ENCODE measurements at places on chromosomes 1 and 21.
A peak's percentile ranks its signal among the peaks of the same experiment; 100 is the strongest.

DNA sequence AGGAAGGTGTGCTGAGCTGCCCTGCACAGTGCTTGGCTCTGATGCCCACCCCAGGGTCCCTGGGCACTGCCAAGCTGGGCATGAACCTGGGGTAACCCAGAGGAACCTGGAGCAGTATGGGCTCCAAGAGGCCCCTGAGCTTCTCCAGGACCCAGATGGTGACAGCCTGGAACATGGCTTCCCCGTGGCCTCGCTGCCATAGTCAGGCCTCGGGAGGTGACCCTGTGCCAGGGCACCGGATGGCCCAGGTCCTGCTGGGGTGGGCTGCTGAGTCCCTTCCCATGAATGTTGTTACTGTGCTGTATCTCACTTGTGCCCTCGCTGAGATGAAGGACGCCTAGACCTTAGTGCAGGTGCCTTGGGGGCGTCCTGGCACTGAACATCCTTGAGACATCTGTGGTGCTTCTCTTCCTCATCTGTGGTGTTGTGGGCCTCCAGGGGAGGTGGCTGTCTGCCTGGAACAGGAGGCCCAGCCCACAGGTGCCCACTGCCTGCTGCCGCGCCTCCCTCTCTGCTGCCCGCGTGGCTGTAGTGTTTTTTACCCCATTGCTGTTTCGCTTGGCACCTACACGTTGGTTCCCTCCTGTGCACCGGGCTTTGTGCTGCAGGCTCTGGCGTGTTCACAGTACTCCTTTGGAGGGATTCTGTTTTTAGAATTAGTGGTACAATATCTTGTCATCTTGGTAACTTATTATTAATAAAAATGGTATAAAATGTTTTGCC lies 160.3 kb downstream of the PCBP3 start:
- DNase-seq, result no peak

DNA sequence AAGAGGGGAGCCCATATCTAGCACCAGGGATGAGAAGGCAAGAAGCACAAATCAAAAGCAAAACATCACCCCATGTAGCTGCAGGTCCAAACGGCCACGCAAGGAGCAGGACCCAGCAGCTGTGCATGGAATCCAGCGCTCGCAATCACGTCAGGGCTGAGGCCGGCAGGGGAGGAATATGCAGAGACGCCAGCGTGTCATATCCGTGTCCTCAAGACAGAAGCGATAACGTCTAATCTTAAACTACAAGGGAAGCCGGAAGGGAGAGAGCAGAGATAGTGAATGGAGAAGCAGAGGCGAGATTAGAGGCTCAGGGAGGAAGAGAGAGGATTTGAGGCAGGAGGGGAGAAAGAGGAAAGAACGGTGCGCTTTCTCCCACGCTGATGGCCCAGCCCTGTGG lies 39.1 kb downstream of the FBXO2 start:
- no peak for DNase-seq

GRCh38 chr21:41868062-41868710 lies 11.0 kb downstream of the PRDM15 start:
- no peak for DNase-seq

- no peak for DNase-seq
Observed at GRCh38 chr1:55929652-55930051, 649.7 kb downstream of the PLPP3 start.

- no peak for DNase-seq
Observed at GRCh38 chr1:29471487-29472313, 235.4 kb downstream of the PTPRU start.

DNA sequence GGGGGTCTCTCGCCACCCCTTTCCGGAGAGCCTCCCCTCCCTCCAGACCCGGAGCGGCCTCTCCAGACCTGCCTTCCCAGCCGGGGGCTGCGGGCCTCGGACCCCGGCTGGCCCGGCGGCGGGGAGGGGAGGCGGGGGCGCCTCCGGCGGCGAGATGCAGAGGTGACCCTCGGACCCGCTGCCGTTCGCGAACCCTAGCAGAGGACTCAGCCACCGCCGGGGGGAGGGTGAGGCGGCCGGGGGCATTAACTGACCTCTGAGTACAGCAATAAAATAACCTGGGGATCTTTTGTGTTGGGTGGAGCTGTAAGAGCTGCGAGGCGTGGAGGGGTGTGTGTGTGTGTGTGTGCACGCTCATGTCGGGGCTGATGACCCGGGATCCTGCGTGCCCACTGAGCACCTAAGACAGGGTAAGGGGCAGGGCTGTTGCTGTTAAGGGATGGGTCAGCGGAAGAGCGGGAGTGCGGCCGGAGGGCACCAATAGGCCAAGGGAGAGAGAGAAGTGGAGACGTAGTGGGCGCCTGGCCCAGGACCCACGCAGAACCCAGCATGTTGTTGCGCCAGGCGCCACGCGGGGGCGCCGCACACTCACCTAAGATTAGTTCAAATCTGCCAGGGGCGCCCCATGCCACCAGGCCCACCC lies 6.3 kb downstream of the HAPLN2 start:
- peak; percentile 63 for DNase-seq

GRCh38 chr1:109105881-109106280 lies 8.0 kb upstream of the ELAPOR1 start:
- no peak for DNase-seq

- DNase-seq, result no peak
Observed at GRCh38 chr1:67228791-67229190, 62.5 kb downstream of the IL23R start.

GRCh38 chr21:39673163-39673562 lies 60.4 kb downstream of the B3GALT5 start:
- DNase-seq, result no peak

DNA sequence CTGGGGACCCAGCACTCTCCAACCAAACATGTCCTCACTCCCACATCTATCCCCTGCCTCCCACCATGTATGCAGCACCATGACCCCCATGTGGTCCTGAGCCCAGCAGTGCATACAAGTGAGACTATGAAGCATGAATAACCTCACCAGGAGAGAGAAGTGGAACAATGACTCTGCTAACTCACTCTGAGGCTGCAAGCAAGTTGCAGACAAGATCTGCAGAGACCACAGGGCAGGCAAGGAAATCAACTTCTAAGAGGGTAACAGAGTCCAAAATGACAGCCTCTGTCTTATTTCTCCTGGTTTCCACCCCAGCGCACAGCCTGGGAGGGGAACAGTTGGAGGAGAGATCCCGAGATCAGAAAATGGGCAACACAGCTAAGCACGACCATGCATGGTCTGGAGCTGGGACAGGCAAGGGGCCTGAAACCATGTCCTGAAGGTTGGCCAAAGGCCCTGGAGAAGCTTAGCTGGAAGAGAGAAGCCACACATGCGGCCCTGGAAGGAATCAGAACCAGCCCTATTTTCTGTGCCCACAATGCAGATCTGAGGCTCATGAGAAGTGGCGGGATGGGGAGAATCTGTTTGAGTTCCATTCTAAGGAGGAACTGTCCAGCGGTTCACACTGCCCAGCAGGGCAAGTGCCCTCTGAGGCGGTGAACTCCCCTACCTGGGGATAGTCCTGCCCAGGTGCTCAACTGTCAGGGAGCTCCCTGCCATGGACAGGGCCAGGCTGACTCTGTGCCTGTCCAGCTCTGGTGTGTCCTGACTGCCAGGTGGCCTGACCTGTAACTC lies 12.5 kb upstream of the REN start:
- no peak for DNase-seq

- no peak for DNase-seq
Observed at GRCh38 chr1:52348704-52349300, 17.2 kb downstream of the CC2D1B start.

DNA sequence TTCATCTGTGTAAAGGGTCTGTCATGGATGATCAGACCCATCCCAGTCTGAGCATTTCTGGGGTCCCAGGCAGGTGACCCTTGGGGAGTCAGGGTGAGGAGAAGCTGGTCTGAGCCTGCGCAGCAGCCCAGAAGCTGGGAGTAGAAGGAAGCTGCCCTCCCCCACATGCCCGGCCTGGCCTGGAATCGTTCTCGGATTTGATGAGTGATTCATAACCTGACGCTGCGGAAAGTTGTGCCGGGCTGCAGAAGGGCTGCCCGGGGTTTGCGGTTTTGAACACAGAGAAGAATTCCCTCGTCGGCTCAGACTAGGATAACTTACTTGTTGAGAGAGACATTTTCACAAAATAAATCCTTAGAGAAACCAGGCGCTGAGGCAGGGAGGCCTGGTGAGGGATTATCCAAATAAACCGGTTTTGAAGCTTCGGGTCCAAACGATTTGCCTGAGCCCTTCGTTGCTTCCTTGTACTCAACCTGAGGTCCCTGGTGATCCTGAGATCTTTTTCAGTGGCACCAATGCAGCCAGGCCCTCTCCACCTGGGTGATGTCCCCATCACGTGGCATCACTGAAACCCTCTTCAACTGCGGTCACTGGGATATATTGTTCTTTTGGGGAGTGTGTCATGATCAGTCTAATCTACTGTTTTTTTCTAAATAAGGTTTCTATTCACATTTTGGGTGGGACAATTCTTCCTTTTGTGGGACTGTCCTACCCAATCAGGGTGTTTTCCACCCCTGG lies 29.2 kb downstream of the EPHB2 start:
- DNase-seq, result no peak

- no peak for DNase-seq
Observed at GRCh38 chr1:118504221-118504644, 319.2 kb upstream of the SPAG17 start.

GRCh38 chr1:44243782-44244495 lies 30.7 kb downstream of the DMAP1 start:
- no peak for DNase-seq

DNA sequence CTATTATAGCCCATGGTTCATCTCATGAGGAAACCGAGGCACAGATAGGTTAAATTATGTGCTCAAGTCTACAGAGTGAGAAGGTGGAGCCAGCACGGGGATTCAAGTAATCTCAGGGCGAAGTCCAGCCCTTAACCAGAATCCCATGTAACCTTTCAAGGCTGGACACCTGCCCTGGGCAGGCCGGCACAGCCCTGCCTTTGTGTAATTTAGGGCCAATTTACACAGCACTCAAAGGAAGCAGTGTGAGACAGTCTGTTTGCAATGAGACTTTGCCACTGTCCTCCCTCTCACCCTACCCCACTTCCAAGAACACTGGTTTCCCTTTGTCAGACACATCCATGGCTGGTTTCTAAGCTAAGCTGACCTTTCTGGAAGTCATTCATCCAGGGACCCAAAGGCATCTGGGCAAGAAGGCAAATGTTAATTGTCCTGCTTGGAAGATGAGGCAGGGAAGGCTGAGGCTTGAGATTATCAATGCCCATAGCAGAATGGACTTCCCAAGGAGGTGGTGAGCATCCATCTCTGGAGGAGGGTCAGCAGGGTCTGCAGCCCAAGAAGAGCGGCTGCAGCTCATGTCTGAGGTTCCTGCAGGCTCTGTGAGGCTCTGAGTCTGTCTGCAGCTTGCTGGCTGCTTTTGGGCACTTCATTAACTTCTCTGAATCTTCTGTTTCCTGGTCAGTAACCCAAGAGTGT lies 159.2 kb downstream of the TRABD2B start:
- DNase-seq, result no peak

DNA sequence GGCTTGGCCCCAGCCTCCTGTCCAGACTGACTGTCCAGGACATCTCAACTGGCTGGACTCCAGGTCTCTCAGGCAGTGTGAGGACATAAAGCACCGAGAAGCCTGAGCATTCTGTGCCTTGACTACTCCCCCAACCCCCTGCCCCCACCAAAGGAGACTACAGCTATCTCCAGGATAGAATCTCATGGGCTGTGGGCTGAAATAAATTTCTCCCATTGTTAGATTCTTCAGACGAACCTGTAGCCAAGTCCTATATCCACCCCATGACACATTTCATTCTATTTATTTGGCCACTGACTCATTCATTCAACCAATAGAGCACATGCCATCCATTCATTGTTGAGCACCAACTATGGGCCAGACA lies 11.4 kb downstream of the VWA5B1 start:
- no peak for DNase-seq

DNA sequence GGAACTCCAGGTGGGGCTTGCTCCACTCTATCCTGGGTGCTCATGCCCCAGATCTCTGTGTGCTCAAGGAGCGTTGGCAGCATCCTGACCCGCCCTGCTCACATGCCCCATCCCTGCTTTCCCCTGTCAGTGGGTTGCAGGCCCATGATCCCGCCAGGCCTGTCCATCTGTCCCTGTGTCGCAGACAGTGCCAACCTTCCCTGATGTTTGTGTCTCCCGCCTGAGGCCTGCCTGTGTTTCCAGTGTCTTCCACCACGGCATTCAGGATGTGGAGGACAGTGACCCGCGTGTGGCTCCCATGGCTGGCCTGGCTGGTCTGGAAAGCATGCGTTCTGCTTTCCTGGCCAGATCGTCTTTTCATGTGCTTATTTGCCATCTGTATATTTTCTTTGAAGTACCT lies 82.9 kb downstream of the PCBP3 start:
- no peak for DNase-seq

GRCh38 chr1:115706587-115707425 lies 61.7 kb downstream of the CASQ2 start:
- DNase-seq, result no peak

- no peak for DNase-seq
Observed at GRCh38 chr1:173333581-173333980, 126.5 kb upstream of the TNFSF4 start.

- no peak for DNase-seq
Observed at GRCh38 chr1:42937141-42937696, 21.4 kb downstream of the SLC2A1 start.

GRCh38 chr1:56189946-56190805 lies 389.2 kb downstream of the PLPP3 start:
- DNase-seq, result no peak

GRCh38 chr1:96842215-96842614 lies 120.6 kb downstream of the PTBP2 start:
- no peak for DNase-seq

DNA sequence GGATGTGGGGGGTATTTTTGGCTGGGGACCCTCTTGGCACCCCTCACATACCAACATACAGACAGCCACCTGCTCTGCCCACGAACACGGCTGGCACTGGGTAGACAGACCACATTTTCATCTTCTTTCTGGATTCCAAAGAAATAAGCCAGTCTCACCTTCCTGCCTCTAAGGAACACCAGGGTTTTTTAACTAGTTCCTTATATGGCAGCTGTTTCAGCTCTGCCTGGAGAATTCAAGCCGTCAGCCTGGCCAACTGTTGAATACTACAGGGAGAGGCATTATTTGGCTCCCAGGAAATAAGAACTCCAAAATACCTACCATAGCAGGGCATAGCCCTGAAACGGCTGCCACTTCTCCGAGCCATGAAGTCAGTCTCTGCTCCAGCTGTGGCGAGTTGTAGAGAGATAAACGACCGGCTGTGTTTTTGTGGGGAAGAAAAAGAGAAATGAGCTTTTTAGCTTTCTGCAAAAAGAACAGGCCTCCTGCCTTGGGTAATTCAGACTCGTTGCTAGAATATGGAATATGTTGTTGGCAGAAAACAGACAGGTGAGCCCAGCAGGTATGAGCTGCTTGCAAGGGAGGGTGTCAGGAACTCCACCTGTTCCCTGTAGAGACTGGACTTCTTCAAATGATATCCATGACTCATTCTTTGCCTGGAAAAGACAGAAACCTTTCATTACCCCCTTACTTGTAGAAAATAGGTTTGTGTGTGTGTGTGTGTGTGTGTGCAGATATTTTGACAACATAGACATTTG lies 51.8 kb downstream of the MT1HL1 start:
- no peak for DNase-seq
